ENCODE measurements at places on chromosomes 2 and 18.

DNA sequence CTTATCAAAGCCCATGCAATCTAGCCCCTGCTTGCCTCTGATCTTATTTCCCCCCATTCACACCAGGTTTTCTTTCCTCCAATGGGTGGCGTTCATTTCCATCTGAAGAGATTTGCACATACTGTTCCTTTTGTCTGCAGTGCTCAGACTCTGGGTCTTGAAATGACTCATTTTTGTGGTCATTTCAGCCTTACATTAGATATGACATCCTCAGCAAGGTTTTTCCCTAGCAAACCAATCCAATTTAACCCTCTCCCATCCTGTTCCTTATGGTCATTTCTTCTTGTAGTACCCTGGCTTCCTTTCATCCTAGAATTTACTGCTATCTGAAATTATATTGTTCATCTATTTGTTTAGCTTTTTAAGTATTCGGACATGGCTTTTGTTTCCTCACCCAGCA lies 42.5 kb upstream of the SCN1A start:
- no peak for DNase-seq

- no peak for DNase-seq
These were observed 580 bp downstream of the TMEM163 start for GRCh38 chr2:134718023-134718816.

GRCh38 chr2:150575861-150576260 lies 88.4 kb upstream of the RND3 start:
- no peak for DNase-seq

DNA sequence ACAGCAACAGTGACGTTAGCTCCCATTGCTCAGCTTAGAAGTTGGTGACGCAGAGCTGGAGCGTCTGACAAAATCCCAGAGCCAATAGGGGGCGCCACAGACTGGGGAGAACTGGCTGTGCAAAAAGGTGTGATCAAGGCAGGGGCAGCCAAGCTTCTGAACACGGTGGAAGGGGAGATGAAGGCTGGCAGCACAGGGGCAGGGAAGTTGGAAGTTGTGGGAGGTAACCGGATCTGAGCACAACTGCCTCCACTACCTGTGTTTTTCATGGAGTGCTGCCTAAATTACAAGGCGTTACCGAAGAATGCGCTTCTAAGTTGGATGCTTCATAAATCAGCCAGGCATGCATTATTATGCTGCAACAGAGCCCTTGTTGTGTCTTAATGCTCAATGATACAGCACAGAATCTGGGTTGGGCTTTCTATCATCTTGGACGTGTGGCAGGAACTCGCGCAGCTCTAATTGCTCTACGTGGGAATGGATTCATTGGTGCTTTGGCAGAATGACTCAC lies 370.0 kb downstream of the SLC4A3 start:
- DNase-seq = no peak

- DNase-seq = no peak
These were observed 107.3 kb downstream of the DYSF start for GRCh38 chr2:71560638-71561011.

- DNase-seq = no peak
These were observed 114.7 kb downstream of the C1D start for GRCh38 chr2:67948057-67948456.

DNA sequence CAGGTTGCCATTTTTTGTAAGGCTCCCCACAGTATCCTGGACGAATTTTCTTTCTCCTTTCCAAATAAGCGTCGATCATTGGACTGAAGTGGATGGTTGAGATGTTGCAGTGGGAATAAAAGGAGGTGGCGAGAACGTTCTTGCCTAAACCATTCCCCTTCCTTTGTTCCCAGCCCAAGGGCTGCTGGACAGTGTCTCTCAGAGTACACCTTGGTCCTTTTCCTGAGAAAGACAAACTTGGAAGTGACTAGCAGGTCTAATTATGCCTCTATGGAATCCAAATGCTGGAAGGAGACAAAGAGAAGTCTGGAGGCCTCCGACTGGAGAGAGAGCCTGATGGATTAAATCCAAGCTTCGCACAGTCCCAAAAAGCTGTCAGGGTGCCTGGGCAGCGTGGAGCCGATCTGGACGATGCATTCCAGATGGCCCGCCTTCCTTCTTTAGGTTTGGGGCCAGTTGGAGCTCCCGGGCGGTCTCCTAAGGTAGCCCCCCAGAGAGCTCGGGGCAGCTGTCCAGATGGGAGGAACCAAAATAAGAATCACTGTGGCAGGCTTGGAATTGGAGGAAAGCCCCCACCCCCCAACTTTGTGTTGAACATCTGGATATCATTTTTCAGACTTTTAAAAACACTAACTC lies 186.8 kb downstream of the TMEM247 start:
- DNase-seq = no peak

DNA sequence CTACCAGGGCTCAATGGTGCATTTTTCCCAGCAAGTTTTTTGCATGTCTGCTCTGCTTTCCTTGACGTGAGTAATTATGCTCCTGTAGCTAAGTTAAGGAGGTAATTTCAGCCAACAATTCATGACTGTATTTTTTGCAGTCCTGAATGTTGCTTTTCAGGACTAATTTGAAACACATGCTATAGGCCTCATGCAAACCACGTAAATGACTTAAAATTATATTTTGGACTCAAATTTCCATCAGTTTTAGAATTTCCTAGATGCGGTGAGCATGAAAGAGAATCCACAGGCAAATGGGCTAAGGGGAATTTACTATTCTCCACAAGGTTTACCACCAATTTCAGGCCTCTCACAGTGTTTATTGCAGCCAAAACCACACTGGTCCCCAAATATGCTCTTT lies 589.9 kb upstream of the LRRTM1 start:
- DNase-seq = no peak

DNA sequence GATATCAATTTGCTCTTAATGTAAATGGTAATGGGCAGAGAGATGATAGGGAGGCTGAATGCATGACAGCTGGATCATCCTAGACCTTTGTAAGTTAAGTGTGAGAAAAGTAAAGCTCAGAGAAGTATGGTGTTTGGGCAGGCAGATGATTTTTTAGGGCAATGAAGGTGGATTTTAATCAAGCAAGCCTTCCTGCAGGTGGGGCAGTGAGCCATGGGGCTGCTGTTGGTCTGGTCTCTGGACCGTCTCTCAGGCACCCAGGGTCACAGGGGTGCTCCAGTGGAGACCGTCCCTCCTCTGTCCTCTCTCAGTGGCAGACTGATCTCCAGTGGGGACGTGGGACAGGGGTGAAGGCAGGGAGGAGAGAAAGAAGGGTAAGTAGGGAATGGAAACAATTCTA lies 69.8 kb upstream of the STK17B start:
- DNase-seq = no peak

Measured in NCI-H1930 (cell line).